ENCODE measurements at places on chromosomes 2 and 18.

DNA sequence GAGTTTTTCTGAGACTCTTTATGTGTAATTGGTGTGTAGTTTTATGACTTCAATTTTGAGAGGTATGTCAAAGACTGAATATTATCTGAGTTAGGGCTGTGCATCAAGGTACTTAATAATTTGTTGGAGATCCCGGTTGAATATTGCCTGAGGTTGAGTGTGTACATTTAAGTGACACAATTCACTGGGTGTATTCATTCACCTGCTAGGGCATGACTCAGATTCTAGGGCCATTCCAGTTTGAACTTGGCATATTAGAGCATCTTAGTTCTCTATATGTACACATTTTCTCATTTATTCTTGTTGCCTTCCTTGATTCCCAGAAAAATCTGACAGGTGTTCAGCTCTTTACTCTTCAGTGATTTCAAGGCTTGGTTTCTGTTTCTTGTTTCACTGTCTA lies 12.5 kb downstream of the MAP4K4 start:
- no peak for DNase-seq

DNA sequence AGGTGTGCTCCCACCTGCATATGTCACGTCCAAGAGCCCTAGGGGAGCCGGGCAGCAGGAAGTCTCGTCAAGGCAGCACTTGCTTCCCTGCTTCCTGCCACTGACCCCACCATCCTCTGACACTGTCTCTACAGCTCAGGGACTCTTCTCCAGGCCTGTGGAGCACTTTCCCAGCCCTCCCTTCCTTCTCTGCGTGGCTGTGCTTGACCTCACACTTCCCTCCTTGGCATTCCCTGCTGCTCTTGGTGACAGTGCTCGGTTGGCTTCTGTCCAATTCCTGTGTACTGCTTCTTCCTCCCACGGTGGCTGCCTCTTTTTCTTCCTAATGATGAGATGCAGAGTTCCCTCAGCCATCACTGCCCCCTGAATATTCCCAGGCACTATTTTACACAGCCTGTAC lies 2.8 kb downstream of the CIDEA start:
- no peak for DNase-seq

GRCh38 chr2:10912076-10912731 lies 470 bp downstream of the KCNF1 start:
- no peak for DNase-seq

GRCh38 chr2:25285265-25286024 lies 56.3 kb downstream of the DNMT3A start:
- no peak for DNase-seq

DNA sequence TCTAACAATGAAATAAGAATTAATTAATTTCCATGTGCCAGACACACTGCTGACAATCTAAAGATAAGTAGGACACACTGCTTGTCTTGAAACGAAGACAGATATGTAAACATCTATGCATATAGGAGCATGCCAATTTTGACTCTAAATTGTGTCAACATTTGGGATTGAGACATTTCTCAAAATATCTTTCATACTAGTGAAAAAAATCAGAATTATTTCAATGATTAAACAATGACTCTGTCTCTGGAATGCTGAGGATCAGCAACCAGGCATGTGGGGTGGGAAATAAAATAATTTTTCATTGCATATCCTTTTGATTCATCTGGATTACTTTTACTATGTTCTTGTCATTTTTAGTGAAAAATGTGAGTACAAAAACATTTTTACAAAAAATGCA lies 262.6 kb upstream of the SYT4 start:
- DNase-seq, result no peak

DNA sequence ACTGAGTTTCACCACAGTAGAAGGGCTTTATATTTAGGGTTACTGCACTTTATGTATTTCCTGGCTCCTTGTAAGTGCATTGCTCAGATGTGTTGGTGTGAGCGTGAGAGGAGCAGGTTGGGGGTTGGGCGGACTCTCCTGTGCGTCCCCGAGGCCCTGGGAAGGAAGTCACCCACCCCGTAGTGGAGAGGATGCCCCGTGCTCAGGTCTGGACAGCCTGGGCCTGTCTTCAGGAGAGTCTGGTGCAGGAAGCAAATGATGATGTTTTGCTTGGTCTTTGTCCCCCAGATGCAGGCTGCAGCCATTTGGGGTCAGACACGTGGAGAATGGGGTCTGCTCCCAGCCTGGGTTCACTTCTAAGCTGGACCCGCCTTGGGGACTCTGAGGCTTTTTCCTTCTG lies 182.8 kb downstream of the LDLRAD4 start:
- DNase-seq, result no peak

- no peak for DNase-seq
These were observed 55.4 kb downstream of the NEB start for GRCh38 chr2:151678849-151679248.

- no peak for DNase-seq
These were observed 9.7 kb downstream of the UXS1 start for GRCh38 chr2:106184394-106184793.

GRCh38 chr18:2197946-2198345 lies 373.4 kb downstream of the METTL4 start:
- DNase-seq, result no peak

DNA sequence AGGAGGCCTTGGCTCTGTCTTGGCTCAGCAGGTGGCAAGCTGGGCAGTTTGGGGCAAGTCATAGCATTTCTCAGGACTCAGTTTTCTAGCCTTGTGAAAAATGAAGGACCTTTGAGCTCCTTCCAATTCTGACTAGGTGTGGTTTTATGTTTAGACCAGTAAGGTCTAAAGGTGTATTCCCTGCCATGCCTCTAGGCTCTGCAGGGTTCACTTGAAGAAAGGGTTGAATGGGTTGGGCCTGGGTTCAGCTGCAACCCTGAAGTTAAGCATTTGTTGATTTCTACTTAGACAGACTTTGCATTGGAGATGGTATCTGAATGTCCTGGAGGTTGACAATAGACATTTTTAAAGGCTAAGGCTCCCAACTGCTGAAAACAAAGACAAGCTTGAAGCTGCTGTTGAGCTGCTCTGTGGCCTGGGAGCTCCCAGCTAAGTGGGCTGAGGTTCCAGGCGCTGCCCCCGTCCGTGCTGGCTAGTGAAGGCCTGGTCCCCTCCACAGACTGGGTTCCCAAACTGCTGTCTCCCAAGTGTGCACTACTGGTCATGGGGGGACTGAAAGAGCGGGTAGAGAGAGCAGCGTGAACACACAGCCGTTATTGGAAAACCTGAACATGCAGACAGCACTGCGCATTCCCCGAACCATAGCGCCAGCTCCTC lies 100.7 kb upstream of the SMAD7 start:
- no peak for DNase-seq

DNA sequence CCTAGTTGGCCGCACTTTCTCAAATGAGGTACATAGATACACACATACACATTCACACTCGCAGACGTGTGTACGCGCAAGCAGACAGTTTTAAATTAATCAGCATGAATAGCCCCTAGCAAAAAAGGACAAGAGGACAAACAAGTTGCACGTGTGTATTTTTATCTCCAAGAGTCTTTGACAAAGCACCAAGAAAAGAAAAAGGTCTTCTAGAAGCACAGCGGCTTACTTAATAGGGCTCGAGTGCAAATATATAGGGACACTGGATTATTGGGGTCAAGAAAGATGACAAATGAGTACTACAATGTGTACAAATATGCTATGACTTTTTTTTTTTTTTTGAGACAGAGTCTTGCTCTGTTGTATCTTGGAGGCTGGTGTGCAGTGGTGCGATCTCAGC lies 1.7 kb upstream of the BCL2 start:
- no peak for DNase-seq

DNA sequence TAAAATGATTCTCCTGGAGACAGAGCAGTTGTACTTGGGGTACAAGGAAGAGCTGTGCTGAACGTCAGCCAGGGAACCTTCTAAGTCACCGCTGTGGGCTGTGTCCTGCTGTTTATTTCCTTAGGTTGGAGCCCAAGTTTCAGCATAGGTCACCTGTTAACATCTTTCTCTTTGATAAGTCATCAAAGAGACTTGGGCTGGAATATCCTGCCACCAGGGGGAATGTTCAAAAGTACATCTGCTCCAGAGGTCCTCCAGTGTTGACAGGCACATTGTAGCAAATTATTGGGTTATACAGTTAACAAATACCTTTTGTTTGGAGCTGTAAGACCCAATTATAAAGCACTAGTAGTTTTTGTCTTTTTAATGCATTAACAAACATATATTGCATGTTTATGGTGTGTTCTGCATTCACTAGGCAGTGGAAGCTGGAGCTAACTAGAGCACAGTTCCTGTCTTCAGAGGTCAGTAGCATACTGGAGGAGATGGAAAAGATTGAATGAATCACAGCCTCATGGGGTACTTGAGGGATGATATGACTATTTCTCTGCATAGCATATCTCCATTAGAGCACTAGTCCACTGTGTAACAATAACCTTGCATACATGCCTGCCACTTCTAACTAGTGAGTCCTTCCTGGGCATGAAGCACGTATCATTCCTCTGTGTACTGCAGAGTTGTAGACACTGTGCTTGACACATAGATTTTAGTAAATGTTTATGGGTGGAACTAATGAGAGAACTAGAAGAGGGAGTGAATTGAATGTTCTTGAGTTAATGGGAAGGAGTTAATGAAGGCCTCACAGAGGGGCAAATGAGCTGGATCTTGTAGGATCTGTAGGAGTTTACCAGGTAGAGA lies 182.1 kb downstream of the AGAP1 start:
- no peak for DNase-seq

DNA sequence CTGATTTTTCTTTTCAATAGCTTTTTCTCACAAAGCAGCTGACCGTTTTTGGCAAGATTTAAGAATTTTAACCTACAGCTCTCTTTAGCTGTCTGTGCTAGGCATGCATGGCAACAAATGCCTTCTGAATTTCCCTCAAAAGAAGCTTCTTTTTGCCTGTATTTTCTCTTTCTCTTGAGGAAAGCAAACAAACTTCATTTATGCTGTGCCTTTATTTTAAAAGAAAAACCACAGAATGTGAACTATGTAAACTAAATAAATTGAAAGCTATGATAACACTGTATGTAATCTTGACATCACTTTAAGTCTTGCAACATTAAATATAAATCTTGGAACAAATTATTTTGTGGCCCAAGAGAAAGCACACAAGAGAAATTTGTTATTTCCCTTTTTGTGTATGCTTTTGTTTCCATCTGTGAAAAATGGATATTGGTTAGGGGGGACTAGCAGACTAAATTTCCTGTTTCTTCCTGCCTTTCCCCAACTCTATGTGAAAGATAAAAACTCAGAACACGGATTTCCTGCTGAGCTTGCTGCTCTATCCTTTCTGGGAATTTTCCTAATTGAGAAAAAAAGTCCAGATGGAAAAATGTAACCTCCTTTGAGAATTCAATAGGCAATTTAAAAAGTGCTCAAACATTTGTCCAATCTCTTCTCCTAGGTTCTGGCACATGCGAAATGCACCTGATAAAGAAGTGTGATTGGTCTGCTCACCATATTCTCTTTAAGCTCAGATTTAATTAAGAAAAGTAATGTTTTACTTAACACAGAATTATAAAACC lies 20.9 kb upstream of the TFPI start:
- no peak for DNase-seq

DNA sequence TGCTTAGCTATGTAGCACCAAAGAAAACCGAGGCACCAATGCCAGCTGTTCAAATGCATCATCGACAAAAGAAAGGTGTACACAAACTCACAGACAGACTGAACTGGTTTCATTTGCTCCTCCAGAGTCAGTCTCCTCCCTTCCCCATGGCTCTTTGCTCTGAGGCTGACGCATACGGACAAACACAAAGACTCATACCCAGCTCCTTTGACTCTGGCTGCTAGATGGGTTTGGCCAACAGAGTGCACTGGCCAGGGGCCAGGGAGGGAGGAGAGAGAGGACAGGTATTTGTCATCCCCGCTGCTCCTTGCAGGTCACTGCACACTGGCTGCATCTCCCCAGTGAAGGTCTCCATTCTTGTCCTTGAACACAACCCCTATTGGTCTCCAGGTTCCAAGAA lies 40.7 kb downstream of the DNER start:
- no peak for DNase-seq

DNA sequence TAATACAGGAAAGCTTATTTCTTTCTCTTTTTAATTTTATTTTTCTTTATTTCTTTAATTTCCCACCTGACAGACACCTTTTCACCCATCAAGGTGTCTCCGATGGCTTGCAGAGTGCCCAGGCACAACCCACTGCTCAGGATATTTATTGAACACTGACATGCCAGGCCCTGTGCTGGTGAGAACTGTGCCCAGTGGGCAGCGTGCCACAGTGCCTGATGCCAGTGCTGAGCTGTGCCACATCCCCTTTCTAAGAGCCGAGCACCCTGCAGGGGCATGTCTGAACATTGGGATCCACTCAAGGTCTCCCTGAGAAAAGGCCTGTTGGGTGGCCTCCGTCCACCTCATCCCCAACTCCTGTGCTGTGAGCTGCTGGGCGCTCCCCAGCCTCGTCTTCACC lies 158.6 kb upstream of the RAB6C start:
- no peak for DNase-seq

- no peak for DNase-seq
These were observed 39.9 kb downstream of the MYO3B start for GRCh38 chr2:170217778-170218251.

GRCh38 chr2:8403876-8404275 lies 278.0 kb upstream of the ID2 start:
- DNase-seq, result no peak

- peak; percentile 78 for DNase-seq
These were observed 10.3 kb downstream of the SNED1 start for GRCh38 chr2:241008711-241009121.

DNA sequence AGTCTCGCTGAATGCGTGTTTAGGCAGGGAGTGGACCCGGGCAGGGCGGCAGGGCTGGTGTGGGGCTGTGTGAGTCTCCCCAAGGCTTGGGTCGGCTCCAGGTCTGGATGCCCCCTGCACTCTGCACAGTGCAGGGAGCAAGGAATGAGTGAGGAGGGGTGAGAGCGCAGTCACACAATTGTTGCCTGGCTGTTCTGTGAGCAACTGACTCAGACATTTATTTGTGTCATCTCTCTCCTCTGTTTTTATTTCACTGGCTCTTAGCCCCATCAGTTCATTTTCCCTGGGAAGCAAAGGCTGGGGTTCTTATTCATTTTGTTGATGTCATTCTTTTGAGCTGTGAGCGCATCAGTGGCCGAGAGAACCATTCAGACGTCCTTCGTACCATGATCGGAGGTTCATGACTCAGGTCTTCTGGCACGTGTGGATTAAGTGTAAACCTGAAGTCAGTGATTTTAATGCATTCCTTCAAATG lies 61.1 kb downstream of the GATA6 start:
- no peak for DNase-seq

- peak; percentile 98 for DNase-seq
These were observed at the start of gene XRCC5 for GRCh38 chr2:216108967-216109921. TSS of gene XRCC5 (plus strand) at chr2:216109348. CDS start at chr2:216109437, 89 bp downstream.

- DNase-seq, result peak; percentile 62
These were observed 42.5 kb downstream of the MYO7B start for GRCh38 chr2:127577973-127578372.

GRCh38 chr2:204492417-204492816 lies 52.9 kb upstream of the PARD3B start:
- DNase-seq, result no peak

GRCh38 chr2:72035518-72036172 lies 112.0 kb downstream of the CYP26B1 start:
- peak; percentile 90 for DNase-seq

- DNase-seq, result no peak
These were observed 174.1 kb downstream of the ANKRD44 start for GRCh38 chr2:197136452-197136851.

- DNase-seq, result no peak
These were observed 97.2 kb downstream of the AGPS start for GRCh38 chr2:177489719-177490301.

- no peak for DNase-seq
These were observed 14.7 kb upstream of the FZD7 start for GRCh38 chr2:202018950-202019349.

- DNase-seq, result peak; percentile 8
These were observed 365 bp upstream of the RAMP1 start for GRCh38 chr2:237859082-237859433.

Measured in esophagus muscularis mucosa (tissue), 4 donors.